ENCODE measurements at places on chromosomes 3 and 15.

DNA sequence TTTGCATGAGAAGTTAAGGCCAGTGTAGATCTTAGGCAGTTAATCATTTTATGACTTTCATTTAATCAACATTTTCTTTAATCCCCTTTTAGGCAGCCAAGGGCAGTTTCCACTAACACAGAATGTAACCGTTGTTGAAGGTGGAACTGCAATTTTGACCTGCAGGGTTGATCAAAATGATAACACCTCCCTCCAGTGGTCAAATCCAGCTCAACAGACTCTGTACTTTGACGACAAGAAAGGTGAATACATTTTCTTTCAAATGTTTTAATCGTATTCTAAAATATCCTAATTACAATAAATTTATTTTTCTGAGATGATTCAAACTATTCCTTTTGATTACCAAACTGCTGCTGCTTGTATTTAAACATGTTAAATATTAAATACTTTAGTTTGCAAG is 843.2 kb downstream of the CADM2 start:
- DNase-seq, result no peak

DNA sequence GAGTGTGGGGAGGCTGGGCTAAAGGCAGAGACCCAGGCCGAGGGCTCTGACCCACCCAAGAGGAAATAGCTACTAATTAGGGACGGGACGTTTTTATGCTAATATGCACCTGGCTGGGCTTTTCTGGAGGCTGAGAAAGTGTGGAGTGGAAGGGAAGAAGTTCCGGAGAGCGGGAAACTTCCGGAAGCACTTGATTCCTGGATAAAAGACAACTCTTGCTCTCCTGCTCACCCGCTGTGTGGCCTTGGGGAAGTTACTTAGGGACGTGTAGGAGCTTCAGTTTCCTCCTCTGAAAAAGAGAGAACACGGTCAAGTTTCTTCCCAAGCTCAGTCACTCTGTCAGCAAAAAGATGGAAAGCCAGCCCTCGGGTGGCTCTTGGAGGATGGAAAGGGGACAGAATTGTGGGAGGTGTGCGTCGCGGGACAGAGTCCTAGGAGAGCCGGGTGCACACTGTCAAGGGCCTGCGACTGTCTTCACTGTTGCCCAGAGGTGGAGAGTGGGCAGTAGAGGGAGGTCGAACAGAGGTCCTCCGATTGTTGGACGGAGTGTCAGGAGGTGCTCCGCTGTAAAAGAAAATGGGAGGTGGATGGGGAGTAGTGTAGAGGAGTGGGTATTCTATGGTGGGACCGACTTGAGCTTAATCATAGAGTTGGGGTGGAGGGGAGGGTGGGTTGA is 43.2 kb downstream of the EPHB3 start:
- no peak for DNase-seq

GRCh38 chr3:172339892-172340291 is 108.4 kb downstream of the GHSR start:
- DNase-seq, result no peak

DNA sequence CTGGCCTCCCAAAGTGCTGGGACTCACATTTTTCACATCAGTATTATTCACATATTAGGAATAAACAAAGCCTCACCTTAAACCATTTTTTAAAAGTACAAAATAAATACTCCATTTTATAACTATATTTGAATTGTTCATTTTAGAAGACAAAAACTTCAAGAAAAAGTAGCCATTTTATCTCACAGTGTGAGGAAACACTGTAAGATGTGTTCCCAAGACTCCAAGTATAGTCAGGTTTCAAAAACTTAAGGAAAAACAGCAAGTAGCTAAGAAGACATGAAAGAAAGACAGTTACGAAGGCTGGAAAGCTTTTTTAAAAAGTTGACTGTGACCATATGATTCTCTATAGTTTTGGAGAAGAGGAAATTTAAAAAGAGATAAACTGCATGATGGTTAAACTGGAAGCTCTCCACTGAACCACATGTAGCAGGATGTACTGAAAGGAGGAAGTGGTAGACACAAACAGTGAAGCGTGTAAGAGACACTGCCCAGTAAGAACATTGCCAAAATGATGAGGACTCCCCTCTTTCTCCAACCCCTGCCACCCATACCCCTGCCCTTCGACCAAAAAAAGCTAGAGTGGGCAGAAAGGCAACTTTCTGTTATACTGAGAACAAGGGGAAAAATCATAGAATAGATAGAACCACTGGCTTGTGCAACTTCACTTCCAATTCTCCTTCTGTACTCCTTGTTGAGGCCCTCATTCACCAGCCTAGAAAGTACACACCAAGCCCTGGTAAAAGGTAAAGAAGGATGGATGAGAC is 6.2 kb upstream of the TMF1 start:
- DNase-seq, result no peak

DNA sequence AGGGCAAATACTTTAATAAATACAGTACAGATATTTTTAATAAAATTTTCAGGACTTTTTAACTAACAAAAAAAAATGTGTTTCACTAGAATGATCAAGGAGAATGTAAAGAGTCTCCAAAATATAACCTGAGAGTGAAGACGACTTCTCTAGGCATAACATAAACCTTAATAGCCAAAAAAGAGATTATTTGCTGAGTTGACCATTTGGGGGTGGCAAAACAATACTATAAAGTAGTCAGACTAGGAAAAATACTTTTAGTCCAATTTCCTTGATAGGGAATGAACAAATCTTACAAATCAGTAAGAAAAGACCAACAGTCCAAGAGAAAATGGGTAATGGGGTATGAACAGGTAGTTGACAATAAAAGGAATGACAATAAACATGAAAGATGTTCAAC is 29.4 kb upstream of the GATM start:
- no peak for DNase-seq

GRCh38 chr15:44394062-44394461 is 33.4 kb upstream of the CTDSPL2 start:
- no peak for DNase-seq

DNA sequence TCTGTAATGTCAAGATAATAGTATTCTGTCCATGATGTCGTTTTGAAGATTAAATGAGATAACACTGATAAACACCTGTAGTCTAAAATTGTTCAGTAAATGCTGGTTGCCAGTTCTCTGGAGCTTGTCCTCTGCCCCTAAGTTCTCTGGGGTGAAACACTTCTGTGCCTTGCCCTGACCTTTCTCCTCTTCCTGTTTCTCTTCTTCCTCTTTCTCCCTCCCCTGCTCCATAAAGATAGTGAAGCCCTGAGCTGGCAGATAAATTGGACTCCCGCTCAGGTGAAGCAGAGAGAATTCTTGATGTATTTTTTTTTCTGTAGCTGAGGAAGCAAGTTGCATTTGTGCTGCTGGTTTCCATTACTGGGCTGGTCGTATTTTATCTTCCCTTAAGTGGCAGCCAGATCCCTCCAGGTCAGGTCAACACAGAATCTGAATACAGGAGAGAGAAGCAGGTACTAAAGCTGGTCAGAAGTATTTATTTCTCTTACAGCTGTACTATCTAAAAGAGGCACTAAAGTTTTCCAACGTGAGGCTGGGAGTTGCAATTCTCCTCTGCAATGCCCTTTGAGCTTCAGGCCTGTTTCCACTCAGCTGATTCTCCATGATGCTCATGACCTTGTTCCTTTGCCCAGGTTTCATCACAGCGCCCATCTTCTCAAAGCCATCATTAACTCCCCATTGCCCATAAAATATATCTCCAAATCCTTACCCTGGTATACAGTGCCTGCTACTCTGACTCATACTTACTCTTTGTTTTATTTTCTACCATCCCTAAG is 319.3 kb upstream of the CFAP20DC start:
- no peak for DNase-seq

DNA sequence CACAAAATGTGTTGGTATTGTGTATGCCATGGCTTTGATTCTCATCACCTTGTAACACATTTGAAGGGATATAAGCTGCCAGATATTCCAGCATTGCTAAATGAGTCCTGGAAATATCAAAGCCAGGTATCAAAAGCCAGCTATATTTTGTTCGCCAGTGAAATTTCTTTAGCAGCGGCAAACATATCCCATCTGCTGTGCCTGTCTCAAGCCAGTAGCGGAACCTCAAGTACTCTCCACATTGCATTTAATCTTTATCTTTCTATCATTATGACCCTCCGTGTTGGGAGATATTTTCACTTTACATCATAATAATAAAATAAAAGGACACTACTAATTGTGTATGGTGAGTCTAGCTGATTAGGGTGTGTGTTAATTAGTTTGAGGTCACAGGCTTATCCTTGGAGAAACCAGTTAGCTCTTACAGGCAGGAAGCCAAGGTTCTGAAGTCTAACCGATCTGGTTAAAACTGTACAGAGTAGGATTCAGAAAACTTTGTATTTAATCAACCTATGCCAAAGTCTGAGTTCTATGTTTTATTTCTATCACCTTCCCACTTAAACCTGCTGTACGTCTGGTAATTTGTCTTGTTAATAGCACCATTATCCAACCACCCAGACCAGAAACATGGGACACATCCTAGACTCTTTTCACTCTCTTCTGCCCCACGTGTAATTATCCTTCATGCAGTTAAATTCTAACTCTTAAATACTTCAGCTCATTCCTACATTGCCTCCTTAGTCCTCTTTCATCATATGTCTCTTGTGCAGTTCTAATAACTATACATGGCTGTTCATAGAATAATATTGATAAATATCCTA is 14.5 kb downstream of the TIPARP start:
- no peak for DNase-seq

Measured in stimulated activated CD8-positive, alpha-beta memory T cell treated with anti-CD3 and anti-CD28 coated beads, Interleukin-4, amount 100 ng/mL, for 24 hours (primary cell).